Heart right ventricle (tissue), 16 donors: ENCODE measurements at places on chromosomes 7 and 10. TPM values are rescaled to one million over a fixed set of nuclear protein-coding genes. Genes with fewer than 3 reads are reported as not detected.

DNA sequence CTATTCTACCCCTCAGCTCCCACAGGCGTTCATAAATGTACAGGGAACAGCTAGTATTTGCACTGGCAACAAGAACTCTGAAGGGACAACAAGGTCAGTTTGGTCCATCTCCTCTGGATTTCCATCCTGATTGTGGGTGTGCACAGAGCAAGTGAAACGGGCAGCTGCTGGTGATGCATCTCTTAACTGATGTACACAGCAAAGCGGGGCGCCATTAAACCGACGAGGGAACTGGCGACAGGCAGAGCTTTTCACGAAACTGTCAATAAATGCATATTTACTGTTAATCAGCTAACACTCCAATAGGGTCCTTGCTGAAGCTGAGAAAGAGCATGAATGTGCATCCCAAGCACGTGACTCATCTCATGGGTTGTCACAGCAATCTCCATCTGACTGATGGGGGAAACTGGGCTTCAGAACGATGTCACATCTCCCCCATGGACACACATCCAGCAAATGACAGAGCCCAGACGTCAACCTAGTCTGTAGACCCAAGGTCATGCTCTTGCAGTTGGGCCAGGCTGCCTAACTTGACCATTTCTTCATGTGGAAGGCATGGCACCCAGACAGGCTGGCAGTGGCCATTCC, 54.2 kb downstream of the FAM53B start:
- H3K36me3 ChIP-seq: peaks cover 44% of the 10 kb centered on the region
- no peak overlapping the region for H3K4me3 ChIP-seq
- H3K27ac ChIP-seq: no peak overlapping the region
- H3K4me1 ChIP-seq: peaks cover 73% of the 10 kb centered on the region
- DNase-seq: no peak

DNA sequence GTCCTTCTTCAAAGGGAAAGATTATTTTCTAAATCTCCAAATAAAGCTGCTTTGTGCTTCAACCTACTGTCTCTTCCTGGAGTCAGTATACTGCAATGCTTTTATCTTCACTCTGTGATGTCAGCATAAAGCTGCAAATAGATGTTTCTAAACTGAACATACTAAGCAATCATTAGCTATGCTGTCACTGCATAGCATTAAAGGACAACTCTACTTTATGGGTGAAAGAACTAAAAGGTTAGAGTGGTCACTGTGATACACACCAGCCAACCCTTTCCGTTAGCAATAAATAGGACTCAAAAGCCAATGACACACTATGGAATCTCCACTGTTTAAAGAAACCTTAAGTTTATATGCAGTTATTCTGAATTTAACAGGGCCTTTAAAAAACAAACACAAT, 1.8 kb downstream of the CCDC186 start:
- peaks cover 12% of the 10 kb centered on the region for H3K4me1 ChIP-seq
- peak overlapping the region; percentile 81 for H3K4me3 ChIP-seq

- no peaks in the 10 kb centered on the region for H3K36me3 ChIP-seq
- H3K4me3 ChIP-seq: no peak overlapping the region
- H3K4me1 ChIP-seq: no peaks in the 10 kb centered on the region
- H3K27me3 ChIP-seq: no peaks in the 10 kb centered on the region
- DNase-seq: no peak
These were observed 378.4 kb upstream of the SEMA3D start for GRCh38 chr7:85565276-85565675.

- no peak overlapping the region for H3K4me3 ChIP-seq
- H3K4me1 ChIP-seq: no peaks in the 10 kb centered on the region
- peaks cover 8% of the 10 kb centered on the region for H3K27me3 ChIP-seq
- H3K27ac ChIP-seq: no peak overlapping the region
- DNase-seq: no peak
These were observed 68.3 kb upstream of the AMPH start for GRCh38 chr7:38699471-38699870.

- no peak overlapping the region for H3K4me3 ChIP-seq
- no peaks in the 10 kb centered on the region for H3K27me3 ChIP-seq
- H3K4me1 ChIP-seq: no peaks in the 10 kb centered on the region
- DNase-seq: no peak
These were observed 55.9 kb upstream of the PDZD8 start for GRCh38 chr10:117431160-117431559.

- H3K27ac ChIP-seq: no peak overlapping the region
- H3K36me3 ChIP-seq: no peaks in the 10 kb centered on the region
- H3K4me3 ChIP-seq: no peak overlapping the region
- no peaks in the 10 kb centered on the region for H3K4me1 ChIP-seq
These were observed 1237.3 kb downstream of the XPNPEP1 start for GRCh38 chr10:108685863-108686531.

DNA sequence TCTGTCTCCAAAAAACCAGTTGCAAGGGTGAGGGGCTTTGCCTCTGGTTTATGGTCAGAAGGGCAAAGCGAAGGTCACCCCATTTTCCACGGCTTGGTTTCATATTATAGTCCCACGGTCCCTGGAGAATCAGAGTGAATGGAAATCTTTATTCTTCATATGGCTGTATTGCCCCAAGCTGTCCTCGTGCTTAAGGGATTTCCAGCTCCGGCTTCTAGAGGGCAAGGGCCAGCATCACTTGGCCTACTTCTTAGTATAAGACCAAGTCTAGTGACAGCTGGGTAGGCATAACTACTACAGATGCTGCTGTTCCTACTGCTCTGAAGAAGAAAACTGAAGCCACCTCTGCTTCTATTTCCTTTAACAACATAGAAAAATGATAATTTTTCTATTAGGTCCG, 63.2 kb downstream of the PARP12 start:
- H3K4me1 ChIP-seq: peaks cover 9% of the 10 kb centered on the region
- H3K4me3 ChIP-seq: no peak overlapping the region
- DNase-seq: no peak

- peak; percentile 34 for DNase-seq
- no peaks in the 10 kb centered on the region for H3K27me3 ChIP-seq
- no peak overlapping the region for H3K27ac ChIP-seq
- H3K4me1 ChIP-seq: peaks cover 8% of the 10 kb centered on the region
- no peak overlapping the region for H3K4me3 ChIP-seq
- no peaks in the 10 kb centered on the region for H3K36me3 ChIP-seq
These were observed 100.5 kb downstream of the GLCCI1 start for GRCh38 chr7:8068892-8069686.

- H3K27me3 ChIP-seq: no peaks in the 10 kb centered on the region
- DNase-seq: no peak
- H3K36me3 ChIP-seq: no peaks in the 10 kb centered on the region
- no peak overlapping the region for H3K4me3 ChIP-seq
- no peaks in the 10 kb centered on the region for H3K4me1 ChIP-seq
These were observed 1096.9 kb upstream of the POT1 start for GRCh38 chr7:126026421-126027088.

DNA sequence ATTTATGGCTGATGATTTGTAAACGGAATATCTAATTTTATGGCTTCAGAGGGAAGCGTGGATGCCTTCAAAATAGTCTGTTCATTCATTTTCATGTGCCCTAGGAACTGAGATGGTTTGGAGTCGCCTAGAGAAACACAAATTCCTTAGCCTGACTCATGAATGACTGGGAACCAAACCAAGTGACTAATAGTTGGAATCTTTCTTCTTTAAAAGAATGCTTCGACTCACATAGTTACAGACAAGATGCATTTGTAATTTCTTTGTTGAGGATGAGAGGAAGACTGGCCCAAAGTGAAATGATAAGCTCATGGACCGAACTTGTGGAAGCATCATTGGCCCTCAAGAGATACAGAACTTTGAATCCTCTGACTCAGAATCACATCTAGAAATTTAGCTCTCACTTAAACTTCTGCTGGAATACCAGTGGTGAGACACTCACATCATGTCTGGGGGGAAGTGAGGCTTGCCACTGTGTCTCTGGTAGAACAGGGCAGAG, 1107.2 kb downstream of the NRG3 start:
- H3K4me3 ChIP-seq: no peak overlapping the region
- no peaks in the 10 kb centered on the region for H3K27me3 ChIP-seq
- H3K27ac ChIP-seq: no peak overlapping the region
- no peak for DNase-seq
- H3K36me3 ChIP-seq: no peaks in the 10 kb centered on the region
- H3K4me1 ChIP-seq: no peaks in the 10 kb centered on the region

GRCh38 chr10:96618653-96619052, 31.8 kb upstream of the TM9SF3 start:
- peak overlapping the region; percentile 81 for H3K27ac ChIP-seq
- H3K4me3 ChIP-seq: no peak overlapping the region
- no peaks in the 10 kb centered on the region for H3K36me3 ChIP-seq
- no peaks in the 10 kb centered on the region for H3K27me3 ChIP-seq
- peaks cover 37% of the 10 kb centered on the region for H3K4me1 ChIP-seq
- peak; percentile 23 for DNase-seq

GRCh38 chr10:49080965-49081364, 34.4 kb downstream of the VSTM4 start:
- DNase-seq: no peak
- H3K4me3 ChIP-seq: no peak overlapping the region
- no peaks in the 10 kb centered on the region for H3K27me3 ChIP-seq
- H3K4me1 ChIP-seq: peaks cover 14% of the 10 kb centered on the region
- peaks cover 18% of the 10 kb centered on the region for H3K36me3 ChIP-seq
- peak overlapping the region; percentile 24 for H3K27ac ChIP-seq

Gene WIPF3
- total RNA-seq: 7.0 TPM

Gene CACNB2
- total RNA-seq: 31.8 TPM

- peaks cover 18% of the 10 kb centered on the region for H3K4me1 ChIP-seq
- H3K27me3 ChIP-seq: no peaks in the 10 kb centered on the region
- no peaks in the 10 kb centered on the region for H3K36me3 ChIP-seq
- no peak overlapping the region for H3K4me3 ChIP-seq
These were observed 3.9 kb downstream of the LRMDA start for GRCh38 chr10:75435291-75435690.

Gene ZNF800
- total RNA-seq: 20.9 TPM

DNA sequence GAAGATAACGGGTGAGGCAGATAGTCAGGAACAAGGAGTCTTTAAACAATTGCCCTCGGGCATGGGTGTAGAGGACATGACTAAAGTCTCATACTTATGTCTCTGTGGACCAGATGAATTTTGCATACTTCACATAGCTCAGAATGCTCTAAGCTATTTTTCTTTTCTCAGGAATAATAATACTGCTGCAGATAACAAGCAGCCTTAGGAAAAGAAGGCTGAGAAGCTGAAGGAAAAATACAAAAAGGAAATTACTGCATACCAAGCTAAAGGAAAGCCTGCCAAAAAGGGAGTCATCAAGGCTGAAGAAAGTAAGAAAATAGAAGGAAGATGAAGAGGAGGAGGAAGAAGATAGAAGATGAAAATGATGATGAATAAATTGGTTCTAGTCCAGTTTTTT, 13.4 kb upstream of the ERCC6 start:
- no peak overlapping the region for H3K27ac ChIP-seq
- no peak overlapping the region for H3K4me3 ChIP-seq
- H3K27me3 ChIP-seq: no peaks in the 10 kb centered on the region

GRCh38 chr7:97174303-97174702, 56.8 kb downstream of the SDHAF3 start:
- H3K27ac ChIP-seq: no peak overlapping the region
- H3K4me1 ChIP-seq: no peaks in the 10 kb centered on the region
- no peaks in the 10 kb centered on the region for H3K27me3 ChIP-seq
- no peaks in the 10 kb centered on the region for H3K36me3 ChIP-seq
- no peak overlapping the region for H3K4me3 ChIP-seq
- DNase-seq: no peak

DNA sequence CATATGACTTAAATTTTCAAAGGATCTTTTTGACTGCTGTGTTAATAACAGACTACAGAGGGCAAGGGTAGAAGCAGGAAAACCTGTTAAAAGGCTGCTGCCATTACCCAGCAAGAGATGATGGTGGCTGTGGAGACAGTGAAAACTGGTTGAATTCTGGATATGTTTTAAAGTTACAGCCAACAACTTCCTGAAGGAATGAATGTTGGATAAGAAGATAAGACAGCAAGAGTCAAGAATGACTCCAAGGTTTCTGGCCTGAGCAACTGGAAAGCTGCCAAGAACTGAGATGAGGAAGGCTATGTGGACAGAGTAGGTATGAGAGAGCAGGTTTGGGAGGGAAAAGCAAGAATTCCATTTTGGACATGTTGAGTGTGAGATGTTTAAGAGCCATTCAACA, 19.1 kb downstream of the CNOT4 start:
- H3K27ac ChIP-seq: no peak overlapping the region
- H3K36me3 ChIP-seq: no peaks in the 10 kb centered on the region
- no peak overlapping the region for H3K4me3 ChIP-seq
- DNase-seq: no peak

Gene NKX2-3
- total RNA-seq: not detected

Gene MGMT
- 12.5 TPM for total RNA-seq

DNA sequence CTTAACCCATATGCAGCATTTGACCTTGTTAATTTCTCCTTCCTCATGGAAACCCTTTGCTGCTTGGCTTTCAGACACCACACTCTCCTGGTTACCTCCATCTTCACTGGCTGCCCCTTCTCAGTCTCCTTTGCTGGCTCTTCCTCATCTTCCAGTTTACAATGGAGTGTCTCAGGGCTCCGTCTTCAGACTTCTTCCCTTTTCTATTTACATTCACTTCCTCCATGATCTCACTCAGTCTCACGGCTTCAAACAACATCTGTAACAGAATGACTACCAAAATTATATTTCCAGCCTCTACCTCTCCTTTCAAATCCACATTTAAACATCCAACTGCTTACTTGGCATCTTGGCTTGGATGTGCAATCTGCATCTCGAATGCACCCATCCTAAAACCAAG, 140.4 kb downstream of the DKK1 start:
- H3K36me3 ChIP-seq: no peaks in the 10 kb centered on the region
- DNase-seq: no peak
- H3K4me1 ChIP-seq: no peaks in the 10 kb centered on the region
- no peak overlapping the region for H3K27ac ChIP-seq
- H3K4me3 ChIP-seq: no peak overlapping the region
- H3K27me3 ChIP-seq: no peaks in the 10 kb centered on the region

Gene MACC1
- 0.82 TPM for total RNA-seq

Gene PNLIPRP3
- total RNA-seq: not detected

- no peaks in the 10 kb centered on the region for H3K27me3 ChIP-seq
- H3K4me3 ChIP-seq: no peak overlapping the region
- H3K4me1 ChIP-seq: no peaks in the 10 kb centered on the region
- DNase-seq: no peak
- no peaks in the 10 kb centered on the region for H3K36me3 ChIP-seq
- H3K27ac ChIP-seq: no peak overlapping the region
These were observed 8.9 kb upstream of the RBP3 start for GRCh38 chr10:47339186-47339735.

- no peaks in the 10 kb centered on the region for H3K36me3 ChIP-seq
- no peak overlapping the region for H3K27ac ChIP-seq
- peaks cover 35% of the 10 kb centered on the region for H3K4me1 ChIP-seq
- DNase-seq: no peak
These were observed 81.5 kb upstream of the PDGFA start for GRCh38 chr7:601036-601594.

Gene CALML3
- not detected for total RNA-seq

Gene TMEM209
- total RNA-seq: 12.5 TPM

GRCh38 chr7:96599288-96599936, 110.2 kb downstream of the SEM1 start:
- H3K4me3 ChIP-seq: no peak overlapping the region
- DNase-seq: no peak
- H3K27ac ChIP-seq: no peak overlapping the region
- no peaks in the 10 kb centered on the region for H3K36me3 ChIP-seq
- no peaks in the 10 kb centered on the region for H3K27me3 ChIP-seq

Gene ADRA2A
- 0.77 TPM for total RNA-seq
